ENCODE measurements at places on chromosomes 12 and 14.

GRCh38 chr12:108633534-108634248, at the start of gene SELPLG:
TSS of gene SELPLG (minus strand) at chr12:108633894. CDS start at chr12:108624307, 9,587 bp downstream.
- peak; percentile 58 for DNase-seq

GRCh38 chr12:92561543-92561899, 141.3 kb upstream of the PLEKHG7 start:
- peak; percentile 34 for DNase-seq

GRCh38 chr12:65368055-65368454, 89.6 kb downstream of the MSRB3 start:
- no peak for DNase-seq

GRCh38 chr12:2860170-2860569, 3.3 kb upstream of the TEX52 start:
- no peak for DNase-seq

- DNase-seq = no peak
These were observed 274.6 kb downstream of the BTG1 start for GRCh38 chr12:91870872-91871707.

GRCh38 chr12:19643635-19644034, 204.3 kb downstream of the AEBP2 start:
- no peak for DNase-seq

DNA sequence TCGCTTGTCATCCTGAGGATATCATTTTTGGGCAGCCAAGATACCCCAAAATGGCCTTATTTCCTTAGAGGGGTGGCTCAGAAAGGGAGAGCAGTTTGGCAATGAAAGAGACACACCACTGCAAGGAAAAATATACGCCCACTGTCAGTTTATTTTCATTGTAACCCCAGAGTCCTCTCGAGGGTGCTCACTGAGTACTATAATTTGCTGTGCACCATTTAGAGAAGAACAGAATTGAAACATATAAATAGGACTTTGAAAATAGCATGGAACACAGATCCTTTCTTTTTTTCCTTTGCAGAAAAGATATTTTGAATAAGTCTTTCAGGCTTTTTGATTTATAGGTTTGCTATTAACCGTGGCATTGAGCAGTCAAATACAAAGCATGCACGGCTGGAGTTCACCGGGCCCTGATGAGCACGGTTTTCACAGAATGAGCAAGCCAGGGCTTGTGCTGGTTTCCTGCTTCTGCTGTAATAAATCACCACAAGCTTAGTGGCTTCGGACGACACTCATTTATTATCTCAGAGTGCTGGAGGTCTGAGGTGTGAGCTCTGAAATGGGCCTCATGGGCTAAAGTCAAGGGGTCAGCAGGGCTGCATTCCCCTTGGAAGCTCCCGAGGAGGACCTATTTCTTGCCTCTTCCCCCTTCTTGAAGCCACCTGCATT, 152.3 kb downstream of the ZNF664 start:
- DNase-seq = no peak

DNA sequence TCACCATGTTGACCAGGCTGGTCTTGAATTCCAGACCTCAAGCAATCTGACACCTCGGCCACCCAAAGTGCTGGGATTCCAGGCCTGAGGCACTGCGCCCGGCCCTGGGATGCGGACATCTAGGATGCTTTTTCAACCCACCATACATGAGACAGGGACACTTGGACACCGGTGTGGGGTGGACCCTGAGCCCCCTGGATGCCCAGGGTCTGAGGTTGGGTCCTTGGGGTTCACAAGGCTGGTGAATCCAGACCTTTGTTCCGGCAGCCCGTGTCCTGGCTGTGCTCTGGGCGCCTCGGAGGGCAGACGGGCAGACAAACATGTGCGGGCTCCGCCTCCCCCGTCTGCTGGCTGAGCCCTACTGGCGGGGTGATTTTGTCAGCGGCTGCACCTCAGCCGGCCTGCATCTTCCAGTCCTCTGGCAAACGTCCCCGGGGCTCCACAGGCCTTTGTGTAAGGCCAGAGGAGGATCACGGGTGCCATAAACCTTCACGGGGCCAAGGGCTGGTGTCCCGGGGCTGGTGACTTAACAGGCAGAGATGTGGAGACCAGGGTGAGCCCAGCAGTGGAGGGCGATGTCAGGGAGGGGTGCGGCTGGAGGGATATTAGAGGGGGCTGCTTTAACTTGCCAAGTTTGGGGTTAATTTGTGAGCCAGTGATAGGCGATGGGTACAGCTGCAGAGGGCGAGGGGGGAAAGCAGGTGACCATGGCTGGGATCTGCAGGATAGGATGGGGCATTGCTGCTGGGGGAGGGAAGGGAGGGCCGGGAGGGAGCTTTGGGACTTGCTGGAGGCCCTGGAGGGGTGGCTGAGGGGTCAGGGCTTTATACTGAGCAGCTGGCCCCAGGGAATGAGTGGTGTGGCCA, 5.8 kb downstream of the ASPG start:
- no peak for DNase-seq

DNA sequence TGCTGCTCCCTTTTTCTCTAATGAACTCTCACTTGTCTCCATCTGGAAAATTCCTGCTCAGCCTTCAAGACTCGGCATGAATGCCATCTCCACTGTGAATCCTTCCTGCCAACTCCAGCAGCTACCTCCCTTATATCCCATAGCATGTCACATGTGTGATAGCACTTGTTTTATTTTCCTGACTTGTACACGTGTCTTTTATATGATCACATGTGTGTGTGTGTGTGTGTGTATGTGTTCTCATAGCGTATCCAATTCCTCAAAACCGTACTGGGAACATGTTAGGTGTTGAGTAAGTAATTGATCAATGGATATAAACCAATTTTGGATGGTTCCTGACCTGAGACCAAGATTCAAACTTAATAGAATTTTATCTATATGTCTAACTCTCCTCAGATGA, 1107.7 kb downstream of the GALC start:
- DNase-seq = no peak

- DNase-seq = no peak
These were observed 456.9 kb downstream of the NRXN3 start for GRCh38 chr14:78627114-78627513.

- DNase-seq = no peak
These were observed 10.4 kb downstream of the ACACB start for GRCh38 chr12:109126784-109127183.

DNA sequence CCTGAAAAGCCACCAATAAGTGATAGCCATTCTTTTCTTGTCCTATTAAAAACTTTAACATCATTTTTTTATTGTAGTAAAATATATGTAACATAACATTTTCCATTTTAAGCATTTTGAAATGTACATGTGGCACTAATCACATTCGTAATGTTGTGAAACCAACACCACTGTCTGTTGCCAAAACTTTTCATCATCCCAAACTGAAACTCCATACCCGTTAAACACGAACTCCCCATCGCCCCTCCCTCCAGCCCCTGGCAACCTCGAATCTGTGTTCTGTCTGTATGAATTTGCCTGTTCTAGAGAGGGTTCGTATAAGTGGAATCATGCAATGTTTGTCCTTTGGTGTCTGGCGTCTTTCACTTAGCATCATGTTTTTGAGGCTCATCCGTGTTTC, 75.9 kb downstream of the CCDC92 start:
- no peak for DNase-seq

GRCh38 chr14:23883684-23884540, 69.7 kb upstream of the DHRS4 start:
- no peak for DNase-seq

- no peak for DNase-seq
These were observed 371.2 kb downstream of the BCL11B start for GRCh38 chr14:98900798-98901197.

- no peak for DNase-seq
These were observed 11.0 kb downstream of the FKBP3 start for GRCh38 chr14:45123271-45123670.

- DNase-seq = no peak
These were observed 114.0 kb downstream of the DICER1 start for GRCh38 chr14:95043314-95043713.

DNA sequence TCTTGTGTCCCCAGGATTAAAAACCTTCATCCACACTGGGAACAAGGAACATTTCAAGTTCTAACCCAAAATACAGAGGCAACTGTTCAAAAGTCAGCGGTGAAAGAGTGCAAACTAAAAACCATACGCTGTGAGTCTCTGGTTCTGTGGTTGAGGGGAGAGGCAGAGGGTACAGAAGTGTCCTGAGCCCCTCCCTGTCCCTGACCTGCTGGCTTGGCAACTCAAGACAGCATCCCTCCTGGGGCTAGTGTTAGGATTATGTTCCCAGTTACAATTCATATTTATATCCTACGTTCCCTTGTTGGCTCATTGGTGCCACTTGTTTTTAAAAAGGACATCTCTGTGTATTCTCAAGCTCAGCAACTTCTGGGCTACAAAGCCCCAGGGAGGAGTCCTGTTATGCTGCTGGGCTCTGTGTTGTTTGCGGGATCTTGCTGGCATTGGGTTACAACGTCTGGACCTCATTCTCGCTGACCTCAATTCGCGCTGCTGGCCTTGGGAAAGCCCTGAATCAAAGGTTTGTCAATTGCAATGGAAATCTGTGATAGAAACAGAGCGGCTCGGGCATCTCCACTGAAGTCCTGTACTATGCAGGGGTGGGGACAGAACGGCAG, 420.8 kb downstream of the FUT8 start:
- no peak for DNase-seq

DNA sequence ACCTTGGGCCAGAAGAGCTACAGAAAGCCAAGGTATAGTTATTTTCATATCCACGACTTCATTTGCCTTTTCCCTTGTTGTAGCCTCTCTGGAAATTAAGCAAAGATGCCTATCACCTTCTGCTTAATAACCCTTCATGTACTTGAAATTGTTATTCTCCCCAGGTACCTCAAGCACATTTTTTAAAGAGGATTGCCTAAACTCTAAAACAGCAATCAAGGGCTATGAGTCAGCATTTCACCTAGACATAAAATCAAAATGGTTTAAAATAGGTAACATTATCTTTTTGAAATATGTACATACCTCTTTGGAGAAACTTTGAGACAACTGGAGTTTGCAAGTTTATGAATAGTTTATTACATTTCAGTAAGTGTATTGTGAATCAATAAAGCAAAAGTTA, 11.6 kb downstream of the DTD2 start:
- no peak for DNase-seq

DNA sequence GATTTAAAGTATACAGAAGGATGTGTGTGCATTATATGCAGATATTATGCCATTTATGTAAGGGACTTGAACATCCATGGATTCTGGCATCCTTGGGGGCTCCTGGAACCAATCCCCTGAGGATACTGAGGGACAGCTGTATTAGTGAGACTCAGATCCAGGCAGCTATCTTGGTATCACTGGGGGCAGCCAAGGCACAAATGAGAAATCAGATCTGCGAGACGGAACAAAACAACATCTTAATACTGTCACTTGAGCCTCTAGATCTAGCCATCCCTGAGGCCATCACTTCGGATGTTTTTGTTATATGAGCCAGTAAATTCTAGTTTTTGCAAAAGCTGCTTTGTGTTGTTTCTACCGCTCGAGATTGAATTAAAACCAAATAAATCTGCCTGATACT, 175.1 kb upstream of the SFSWAP start:
- DNase-seq = no peak

GRCh38 chr14:50452296-50452695, 55.6 kb upstream of the CDKL1 start:
- DNase-seq = no peak

GRCh38 chr12:104648756-104649155, 192.0 kb downstream of the CHST11 start:
- no peak for DNase-seq

DNA sequence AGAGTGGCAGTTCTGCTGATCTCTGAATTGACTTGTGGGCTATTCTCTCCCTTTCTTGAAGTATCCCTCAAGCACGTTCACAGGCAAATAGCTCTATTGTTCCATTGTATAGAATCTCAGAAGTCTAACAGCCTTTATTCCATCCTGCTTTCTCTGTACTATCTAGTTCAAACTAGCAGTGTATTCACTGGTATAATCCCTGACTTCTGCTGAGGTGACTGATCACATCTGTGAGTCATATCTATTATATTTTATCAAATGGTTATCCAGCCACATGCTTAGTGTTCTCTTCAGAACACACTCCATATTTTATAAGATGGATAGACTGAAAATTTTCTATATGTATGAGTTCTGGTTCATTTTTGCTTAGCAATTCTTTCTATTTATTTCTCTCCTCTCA, 866.1 kb downstream of the C12orf50 start:
- no peak for DNase-seq

- no peak for DNase-seq
These were observed 940.2 kb downstream of the GALC start for GRCh38 chr14:87052646-87053225.

DNA sequence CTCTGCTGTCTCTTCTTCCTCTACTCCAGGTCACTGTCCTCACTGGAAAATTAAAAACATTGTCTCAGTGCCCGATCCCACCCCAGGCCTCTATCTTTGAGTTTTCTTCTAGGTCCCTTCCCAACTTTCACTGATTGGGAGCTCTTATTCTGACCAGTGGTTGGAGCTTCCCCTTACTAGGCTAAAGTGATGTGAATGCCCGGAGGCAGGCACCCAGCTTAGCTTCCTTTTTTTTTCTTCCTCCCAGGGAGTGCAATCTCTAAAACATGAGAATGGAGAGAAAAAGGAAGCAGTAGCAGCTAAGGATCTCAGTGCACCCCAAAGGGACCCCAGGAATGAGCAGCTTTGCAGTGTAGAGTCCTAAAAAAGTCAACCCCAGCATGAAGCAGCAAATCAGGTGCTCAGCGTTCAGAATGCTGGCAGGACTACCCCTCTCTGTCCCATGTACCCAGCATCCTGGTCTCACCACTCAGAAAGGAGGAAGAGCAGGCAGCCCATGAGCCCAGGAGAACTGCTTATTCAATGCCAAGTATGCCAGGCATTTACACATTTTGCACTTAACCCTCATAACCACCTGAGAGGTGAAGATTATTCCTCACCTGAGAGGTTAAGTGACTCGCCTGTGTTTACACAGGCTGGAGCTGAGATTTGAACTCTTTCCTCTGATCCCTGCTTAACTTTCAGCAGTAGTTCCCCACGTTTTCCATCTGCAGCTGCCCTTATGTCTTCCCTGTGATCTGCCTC, 146.2 kb upstream of the PWP1 start:
- DNase-seq = no peak

- DNase-seq = no peak
These were observed 303.5 kb upstream of the NPAS3 start for GRCh38 chr14:32635061-32635719.

Data from NCI-H2107 (cell line).